D341Med (cell line): ENCODE measurements at places on chromosomes 5 and 9.

GRCh38 chr5:135829681-135830383, 4.6 kb upstream of the SLC25A48 start:
- DNase-seq: peak; percentile 85

DNA sequence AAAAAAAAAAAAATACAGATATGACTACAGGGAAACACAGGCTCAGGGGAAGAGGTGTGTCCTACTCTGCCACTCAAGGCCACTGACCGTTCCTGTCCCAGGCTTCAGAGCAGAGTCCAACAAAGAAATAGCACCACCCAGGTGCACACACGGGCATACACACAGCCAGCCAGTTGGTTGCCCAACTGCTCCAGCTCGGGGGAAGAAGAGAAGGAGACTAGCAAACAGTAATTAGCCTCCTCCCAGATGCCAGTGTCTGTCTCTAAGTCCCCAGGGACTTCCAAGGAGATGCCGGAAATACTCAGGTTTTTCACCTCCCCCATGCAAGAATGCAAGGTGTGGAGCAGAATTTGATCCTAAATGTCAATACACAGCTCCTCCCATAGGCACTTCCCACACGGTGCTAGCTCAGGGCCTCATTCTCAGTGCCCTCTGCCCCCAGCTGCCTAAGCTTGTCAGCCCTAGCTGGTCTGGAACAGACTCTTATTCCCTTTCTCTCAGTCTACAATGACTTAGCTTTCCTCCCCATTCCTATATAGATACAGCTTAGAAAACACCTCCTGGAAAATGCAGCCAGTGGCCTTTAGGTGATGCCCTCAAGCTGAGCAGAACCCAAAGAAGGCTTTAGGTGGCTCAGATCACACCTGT, 1.7 kb downstream of the MYORG start:
- DNase-seq: peak; percentile 75

DNA sequence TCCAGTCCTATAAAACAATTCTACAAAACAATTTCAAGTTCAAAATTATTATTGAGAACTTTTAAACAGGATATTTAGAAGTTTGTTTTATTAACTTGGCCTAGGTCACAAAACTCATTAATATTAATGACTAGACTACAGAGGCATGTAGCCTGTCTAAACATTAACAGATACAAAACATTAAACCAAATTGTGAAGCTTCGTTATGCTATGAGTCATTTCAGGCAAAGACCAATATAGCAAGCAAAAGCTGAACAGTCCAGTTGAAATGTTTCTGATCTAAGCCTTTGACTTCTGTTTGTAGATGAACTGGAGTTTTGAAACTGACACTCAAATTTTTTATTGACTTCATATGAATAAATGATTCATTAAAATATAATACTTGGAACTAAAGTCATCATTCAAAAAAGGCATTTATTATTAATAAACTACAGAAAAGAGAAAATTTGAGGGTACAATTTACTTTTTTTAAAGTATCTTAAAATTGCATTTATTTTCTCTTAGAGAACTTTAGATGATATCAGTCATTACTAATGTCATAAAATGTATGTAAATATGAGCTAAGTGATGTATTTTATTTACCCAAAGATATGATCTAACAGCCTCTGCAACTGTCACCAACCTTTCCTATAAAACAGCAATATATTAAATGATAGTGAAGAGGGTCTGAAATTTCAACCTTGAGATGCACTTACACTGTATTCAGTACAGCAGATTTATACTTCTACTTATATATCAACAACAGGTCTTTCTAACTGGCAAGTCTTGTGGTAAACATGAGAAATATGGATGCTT, 188.8 kb downstream of the COMMD10 start:
- no peak for DNase-seq

DNA sequence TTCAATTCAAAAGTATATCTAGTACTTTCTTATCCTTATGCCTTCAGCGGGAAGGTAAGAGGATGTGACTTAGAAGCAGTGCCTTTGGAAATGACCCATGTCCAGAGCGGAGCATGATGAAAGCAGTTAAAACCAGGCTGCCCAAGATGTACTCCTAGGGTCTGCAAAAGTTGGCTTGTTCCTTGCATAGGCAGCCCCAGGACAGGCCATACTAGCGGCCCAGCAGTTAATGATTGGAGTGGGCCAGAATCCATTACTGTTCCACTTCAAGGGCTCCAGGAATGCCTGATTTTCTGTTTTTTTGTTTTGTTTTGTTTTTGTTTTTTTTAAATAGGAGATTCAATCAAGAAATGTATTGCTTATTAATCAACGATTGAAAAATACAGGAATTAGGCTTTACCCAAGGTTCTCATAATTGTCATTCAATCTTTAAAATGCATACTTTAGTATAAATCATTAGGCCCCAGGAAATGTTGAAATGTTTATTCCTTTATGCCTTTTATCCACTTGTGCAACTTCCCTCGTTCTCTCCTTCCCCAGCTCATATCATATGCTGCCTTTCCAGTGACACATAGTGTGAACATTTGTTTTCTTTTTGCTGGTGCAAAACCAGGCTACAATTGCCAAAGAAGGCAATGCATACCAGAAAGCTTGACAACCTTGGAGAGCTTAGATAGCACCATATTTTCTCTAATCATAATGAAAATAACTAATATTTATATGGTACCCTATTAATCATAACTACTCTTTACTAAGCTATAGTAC, 190.8 kb downstream of the ARHGEF28 start:
- no peak for DNase-seq

DNA sequence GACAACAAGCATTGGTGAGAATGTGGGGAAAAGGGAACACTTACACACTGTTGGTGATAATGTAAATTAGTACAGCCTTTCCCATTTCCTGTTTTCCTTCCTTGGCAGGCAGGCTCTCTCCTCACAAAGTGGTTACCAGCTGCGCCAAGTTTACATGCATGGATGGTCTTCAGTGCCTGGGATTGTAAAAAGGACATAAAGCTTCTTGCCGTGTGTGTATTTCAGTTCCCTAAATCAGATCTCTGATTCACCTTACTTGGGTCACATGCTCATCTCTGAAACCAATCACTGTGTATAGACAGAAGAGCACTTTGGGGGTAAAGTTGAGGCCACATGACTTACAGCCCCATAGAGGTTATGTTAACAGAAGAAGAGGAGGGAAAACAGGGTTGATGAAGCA, 92.8 kb downstream of the CAVIN4 start:
- no peak for DNase-seq

GRCh38 chr9:91073049-91073810, 271.6 kb downstream of the SYK start:
- no peak for DNase-seq

DNA sequence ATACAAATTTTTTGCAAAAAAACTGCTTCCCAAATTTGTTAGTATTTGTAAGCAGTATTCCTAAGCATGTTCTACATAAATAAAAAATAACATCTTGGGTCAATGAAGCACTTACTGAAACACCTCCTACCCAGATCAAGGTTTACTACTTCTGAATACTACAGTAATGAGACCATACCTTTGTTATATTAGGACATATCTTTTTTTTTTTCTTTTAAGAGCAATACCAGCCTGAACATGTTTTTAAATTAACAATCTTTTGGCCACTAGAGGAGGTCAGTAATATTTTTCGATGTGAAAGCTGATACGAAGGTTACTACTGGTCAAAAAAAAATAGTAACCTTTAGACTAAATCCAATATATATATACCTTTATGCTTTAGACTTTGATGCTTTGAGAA, 72.7 kb downstream of the CERT1 start:
- no peak for DNase-seq

GRCh38 chr9:77453825-77454647, 194.1 kb downstream of the GNA14 start:
- DNase-seq: no peak

GRCh38 chr5:63686938-63687337, 275.3 kb downstream of the HTR1A start:
- DNase-seq: no peak

- DNase-seq: no peak
Measured at GRCh38 chr9:128911529-128912035, 9.2 kb upstream of the PHYHD1 start.

DNA sequence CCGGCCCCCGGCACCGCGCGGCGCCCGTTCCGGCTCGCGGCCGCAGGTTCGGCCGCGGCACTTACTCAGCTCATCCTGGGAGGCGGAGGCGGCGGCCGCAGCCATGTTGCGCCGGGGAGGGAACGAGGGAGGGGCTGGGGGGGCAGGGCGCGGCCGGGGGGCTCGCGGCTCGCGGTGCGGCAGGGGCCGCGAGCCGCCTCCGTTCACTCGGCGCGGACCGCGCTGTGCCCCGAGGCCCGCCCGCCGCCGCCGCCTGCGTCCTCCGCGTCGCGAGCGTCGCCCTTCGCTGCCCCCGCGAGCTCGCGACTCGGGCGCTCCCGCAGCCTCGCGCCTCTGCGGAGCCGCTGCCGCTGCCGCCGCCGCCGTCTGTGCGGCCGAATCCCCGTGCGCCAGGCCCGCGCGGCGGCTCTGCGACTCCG, 735 bp downstream of the ECPAS start:
- peak; percentile 85 for DNase-seq

GRCh38 chr9:35556776-35557175, 48.3 kb upstream of the TESK1 start:
- no peak for DNase-seq
